T-cell (primary cell): ENCODE measurements at places on chromosomes 6 and 20.

DNA sequence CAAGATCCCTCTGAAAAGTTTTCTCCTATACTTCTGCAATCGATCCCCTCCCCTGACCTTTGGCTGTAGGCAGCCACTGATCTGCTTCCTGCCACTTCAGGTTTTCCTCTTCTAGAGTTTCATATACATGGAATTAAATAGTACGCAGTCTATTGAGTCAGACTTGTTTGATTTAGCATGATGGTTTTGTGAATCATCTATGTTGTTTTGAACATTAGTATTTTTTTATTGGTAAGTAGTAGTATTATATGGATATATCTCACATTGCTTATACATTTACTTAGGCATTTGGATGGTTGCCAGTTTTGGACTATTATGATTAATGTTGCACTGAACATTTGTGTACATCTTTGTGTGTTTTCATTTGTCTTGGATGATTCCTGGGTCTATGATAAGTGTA, 518.0 kb downstream of the CD109 start:
- DNase-seq: no peak

DNA sequence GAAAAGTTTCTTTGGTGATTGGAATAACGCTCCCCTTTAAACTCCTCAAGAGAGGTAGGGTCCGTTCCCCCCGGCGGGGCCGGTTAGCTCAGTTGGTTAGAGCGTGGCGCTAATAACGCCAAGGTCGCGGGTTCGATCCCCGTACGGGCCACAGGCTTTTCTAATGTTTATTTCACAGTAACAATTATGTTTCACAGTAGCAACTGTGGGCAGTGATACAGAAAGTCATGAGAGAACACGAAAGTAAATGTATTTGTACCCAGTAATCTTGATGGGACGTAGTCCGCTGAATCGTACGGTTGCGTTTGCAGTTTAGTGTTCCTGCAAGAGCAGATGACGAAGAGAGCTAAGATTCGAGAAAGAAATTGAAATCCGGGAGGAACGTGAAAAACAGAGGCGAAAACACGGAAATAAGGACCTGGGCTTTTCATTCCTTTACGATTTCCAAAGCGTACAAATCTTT, 505.5 kb downstream of the PRIM2 start:
- DNase-seq: no peak

GRCh38 chr20:24118441-24119175, 130.0 kb upstream of the GGTLC1 start:
- no peak for DNase-seq

DNA sequence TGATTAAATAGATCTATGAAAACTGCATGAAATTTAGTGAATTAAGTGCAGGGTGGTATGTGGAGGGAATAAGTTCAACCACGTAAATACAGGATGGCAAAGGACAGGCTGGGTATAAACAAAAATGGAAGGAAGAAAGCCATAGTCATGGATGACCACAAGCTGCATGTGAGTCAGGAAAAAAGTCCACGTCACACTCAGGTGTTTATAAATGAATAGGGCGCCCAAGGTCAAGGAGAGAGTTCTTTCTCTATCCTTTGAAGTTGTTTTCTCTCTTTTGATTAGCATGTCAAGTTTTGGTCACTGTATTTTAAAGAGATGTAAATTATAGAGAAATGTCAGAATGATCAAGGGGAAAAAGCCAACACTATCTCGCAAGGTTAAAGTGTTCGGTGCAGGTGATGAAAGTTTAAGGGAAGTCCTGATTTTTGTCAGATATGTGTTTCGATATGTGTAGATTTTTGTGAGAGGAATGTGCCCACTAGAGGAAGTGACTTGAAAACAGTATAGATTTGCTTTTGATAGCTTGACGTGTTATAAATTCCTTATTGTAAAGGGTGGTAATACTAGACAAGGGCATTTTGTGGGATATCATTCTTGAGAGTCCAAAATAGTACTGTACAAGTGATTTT, 58.7 kb downstream of the MAP3K4 start:
- DNase-seq: no peak

DNA sequence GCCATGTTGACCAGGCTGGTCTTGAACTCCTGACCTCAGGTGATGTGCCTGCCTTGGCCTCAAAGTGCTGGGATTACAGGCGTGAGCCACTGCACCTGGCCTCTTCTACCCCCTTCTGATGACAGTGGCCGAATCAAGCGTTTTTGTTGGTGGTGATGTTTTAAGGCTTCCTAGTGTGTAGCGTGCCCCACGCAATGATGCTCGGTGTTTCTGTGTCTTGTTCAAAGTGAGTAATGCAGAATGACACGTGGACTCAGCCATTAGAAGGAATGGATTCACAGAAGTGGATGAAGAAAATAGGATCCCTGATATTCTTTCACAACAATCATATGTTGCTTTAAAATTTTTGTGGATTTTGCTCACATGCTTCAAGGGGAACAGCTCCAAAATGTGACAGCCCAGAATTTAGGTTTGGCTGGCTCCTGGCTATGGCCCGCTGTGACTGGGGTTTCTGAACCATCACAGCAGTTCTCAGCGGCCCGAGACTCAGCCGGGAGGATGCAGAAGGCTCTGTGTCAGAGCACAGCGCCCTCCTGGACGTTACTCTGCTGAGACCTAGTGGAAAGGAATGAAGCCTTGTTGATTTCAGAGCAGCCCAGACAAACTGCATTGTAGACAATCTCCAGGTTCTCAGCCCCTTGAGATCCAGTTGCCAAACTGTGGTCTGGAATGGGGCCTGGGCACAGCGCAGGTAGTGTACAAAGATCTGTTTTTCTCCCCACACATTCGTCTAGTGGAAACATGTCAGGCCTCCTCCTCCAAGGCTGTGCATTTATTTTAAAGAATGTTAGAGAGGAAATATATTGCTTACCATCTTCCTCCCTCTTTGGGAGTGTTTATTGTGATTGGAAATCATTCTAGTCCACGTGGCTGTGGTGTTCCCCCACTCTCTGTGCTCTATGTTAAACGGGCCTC, 57.6 kb upstream of the TIAM2 start:
- DNase-seq: no peak

- DNase-seq: no peak
Measured at GRCh38 chr6:150139533-150139932, 3.3 kb upstream of the PPP1R14C start.

GRCh38 chr20:61966492-61967244, 99.0 kb downstream of the TAF4 start:
- no peak for DNase-seq

DNA sequence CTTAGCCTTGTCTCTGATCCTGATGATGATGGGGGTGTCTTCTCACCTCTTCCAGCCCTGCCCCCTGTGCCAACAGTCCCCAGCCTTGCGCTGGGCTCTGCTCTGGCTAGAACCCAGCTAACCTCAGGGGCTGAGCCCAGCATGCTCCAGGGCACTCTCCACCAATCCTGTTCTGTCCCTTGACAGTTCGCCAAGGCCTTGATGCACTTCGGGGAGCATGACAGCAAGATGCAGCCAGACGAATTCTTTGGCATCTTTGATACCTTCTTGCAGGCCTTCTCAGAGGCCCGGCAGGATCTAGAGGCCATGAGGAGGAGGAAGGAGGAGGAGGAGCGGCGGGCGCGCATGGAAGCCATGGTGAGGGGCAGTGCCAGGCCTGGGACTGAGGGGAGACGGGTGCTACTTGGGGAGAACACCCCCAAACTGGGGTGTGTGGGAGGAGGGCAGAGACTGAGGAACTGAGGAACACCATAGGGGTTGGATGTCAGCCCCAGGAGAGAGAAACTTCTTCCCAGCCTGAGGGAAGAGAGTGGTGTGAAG, 33.1 kb downstream of the MOCS1 start:
- DNase-seq: no peak

GRCh38 chr6:84356907-84357306, 129.5 kb upstream of the CEP162 start:
- DNase-seq: no peak
